ENCODE measurements at places on chromosomes 5 and 9.

- no peak for DNase-seq
Measured at GRCh38 chr9:18536554-18536953, 62.6 kb downstream of the ADAMTSL1 start.

DNA sequence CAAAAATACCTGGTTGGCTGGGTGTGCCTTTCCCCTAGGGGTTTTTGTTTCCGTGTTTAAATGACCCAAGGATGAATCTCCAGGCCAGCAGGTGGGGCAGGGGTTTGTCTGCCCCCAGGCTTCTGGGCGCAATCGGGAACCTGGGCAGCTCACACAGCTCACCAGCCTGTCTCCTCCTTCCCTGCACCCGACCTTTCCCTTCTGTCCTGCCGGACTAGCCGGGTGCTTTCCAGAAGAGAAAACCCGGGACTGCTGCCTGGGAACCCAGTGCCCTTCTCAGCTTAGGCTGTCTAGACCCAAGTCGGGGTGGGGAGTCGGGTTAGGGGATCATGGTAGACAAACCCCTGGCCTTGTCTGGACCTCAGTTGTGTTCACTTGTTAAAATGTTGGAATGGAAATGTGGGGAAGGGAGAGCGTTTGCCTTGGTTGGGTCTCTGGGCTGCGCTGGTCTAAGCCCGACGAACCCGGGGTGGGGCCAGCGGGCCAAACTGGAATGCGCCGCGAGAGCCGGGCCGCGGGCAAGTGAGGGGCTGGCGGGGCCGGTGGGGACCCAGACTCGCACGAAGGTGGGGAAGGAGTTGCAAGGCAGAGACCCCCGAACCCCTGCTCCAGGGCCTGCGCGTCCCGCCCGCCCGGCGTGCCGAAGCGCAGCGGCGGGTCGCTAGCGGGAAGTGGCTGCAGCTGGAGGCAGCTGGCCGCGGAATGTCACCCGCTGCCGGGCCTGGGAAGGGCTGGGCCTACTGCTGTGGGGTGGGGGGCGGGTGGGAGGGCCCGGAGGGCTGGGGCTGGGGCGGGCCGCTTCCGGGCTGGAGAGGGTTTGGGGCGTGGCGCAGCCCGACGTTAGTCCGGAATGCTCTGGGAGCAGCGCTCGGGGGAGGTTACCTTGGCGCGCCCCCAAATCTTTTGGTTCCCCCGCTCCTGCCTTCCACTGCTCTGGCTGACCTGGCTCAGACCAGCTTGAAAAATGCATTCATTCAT lies 84.6 kb downstream of the DAB2IP start:
- DNase-seq: no peak

- DNase-seq: no peak
Measured at GRCh38 chr9:34521406-34522045, 1.3 kb downstream of the ENHO start.

DNA sequence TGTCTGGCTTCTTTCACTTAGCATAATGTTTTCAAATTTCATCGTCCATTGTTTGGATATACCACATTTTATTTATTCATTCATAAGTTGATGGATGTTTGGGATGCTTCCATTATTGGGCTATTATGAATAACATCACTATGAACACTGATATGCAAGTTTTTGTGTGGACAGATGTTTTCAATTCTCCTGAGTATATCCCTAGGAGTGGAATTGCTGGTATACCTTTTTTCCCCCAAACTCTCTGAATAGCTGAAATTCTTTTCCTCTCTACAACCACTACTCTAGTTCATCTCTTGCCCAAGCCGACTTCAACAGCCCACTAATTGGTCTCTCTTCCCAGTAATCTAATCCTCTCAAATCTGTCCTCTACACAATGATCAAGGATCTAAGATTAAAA lies 4.7 kb upstream of the ZFR start:
- no peak for DNase-seq

- no peak for DNase-seq
Measured at GRCh38 chr5:6501701-6502100, 53.0 kb downstream of the UBE2QL1 start.

DNA sequence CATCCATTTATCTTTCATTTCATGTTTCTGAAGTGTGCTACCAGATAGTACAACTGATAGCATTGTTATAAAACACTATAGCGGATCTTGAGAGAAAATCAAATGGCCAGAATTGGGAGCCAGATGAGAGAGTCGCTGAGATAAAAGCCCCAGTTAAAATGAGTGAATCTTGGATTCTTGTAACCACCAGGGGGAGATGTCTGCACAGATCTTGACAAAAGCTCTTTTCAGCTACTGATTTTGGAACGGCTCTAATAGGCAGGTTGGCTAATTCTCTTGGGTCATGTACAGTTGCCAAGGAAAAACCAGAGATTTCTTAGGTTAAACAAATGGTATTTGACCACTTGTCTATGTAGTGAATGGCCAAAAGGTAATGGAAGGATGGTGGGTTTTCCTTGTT lies 21.7 kb downstream of the F2RL2 start:
- no peak for DNase-seq

DNA sequence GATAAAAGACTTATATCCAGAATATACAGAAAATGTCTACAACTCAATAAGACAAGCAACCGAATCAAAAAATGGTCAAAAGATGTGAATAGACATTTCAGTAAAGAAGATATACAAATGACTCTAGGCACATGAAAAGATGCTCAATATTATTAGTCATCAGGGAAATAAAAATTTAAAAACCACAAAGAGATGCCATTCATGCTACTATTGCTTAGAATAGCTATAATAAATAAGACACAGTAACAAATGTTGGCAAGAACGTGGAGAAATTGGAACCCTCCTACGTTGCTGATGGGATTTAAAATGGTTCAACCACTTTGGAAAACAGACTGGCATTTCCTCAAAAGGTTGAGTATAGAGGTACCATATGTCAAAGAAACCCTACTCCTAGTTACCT lies 39.8 kb downstream of the POLK start:
- DNase-seq: no peak

- DNase-seq: no peak
Measured at GRCh38 chr5:15943487-15943886, 236.1 kb downstream of the MARCHF11 start.

DNA sequence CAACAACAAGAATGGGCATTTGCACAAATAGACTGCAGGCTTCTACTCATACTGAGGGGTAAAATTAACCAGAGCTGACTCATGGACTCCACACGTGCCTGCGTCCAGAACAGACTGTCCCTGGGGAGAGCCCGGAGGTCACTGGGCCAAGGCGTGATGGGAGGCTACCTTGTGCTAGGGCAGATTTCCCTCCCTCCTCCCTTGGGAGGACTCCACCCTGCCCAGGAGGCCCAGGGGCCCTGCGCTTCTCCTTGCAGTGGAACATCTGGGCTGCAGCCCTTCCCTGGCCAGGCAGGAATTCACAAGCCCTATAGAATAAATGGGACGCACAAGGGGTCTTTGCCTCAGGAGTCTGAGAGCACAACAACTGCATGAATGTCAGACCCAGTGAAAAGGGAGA lies 35.6 kb downstream of the IRX2 start:
- DNase-seq: no peak

GRCh38 chr5:172705576-172706084 lies 64.6 kb downstream of the NEURL1B start:
- no peak for DNase-seq

DNA sequence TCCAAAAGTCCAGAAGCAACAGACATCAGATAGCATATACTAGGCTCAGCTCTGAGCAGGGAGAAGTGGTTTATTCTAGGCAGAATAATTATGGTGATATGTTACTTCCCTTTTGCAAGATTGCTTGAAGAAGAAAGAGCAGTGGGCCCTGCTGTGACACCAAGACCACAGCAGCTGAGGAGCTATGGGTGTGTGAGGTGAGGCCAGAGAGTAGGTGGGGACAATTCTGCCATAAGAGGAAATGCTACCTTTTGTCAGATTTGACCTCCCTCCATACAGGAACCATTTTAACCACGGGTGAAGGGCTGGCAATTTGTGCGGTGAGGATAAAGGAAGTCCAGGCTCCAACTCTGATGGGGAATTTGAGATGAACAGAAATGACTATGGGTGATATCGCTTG lies 51.3 kb downstream of the TNFSF15 start:
- DNase-seq: no peak

DNA sequence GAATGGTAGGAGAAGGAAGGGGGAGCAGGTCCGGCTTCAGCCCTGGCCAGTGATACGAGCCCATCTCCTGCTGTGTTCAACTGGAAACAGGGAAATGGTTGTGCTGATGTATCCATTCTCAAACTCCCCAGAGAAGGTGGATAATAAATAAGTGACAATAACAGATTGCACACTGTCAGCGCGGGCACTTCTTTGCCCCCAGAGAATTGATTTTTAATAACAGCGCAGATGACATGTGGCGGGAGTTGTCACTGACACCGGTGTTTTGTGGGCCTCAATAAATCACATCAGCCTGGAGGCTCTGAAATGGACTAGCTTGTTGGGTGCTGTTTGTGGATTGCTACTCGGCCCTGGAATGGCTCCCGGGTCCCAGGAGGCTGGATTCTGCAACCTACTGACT lies 141.4 kb upstream of the PANK3 start:
- no peak for DNase-seq

DNA sequence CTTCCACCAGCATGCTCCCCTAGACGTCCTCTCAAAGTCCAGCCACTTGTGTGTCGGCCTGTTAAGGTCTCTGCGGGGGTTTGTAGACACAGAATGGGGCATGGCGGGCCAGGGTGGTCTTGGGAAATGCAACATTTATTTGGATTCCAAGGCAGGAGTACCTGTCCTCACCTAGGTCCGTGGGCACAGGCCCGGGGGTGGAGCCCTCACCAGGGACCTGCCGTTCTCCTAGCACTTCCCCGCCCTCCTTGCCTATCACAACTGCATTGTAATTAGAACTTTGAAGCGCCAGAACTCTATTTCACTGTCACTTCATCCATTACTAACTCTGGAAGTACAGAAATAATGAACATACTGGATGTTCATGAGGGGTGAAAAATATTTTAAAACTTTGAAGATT lies 268.3 kb upstream of the ACTBL2 start:
- no peak for DNase-seq

DNA sequence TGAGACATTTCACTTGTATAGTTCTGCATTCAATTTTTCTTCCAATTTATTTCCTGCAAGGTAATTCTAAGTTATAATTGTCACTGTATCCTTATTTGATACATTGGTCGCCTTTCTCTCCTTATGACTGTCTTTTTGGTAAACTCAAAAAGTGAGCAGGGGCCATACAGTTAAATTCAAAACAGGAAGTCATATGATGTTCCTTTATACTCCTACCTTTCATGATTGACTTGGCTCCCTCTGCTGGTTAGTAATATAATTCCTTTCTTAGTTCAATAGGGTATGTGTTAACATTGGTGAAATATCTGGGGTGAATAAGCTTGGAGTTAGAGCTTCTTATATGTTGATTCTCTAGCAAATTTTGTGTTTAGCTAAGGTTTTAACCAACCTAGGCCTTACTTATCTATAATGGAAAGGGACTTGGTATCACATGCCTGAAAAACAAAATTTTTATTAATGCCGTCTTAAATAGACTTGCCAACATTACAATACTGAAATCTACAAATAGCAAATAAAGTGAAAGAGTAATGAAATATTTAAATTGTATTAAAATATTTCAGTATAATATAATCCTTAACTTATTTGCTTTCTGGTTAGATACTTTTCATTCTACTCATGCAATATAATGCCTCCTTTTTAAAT lies 6.0 kb upstream of the NIPBL start:
- DNase-seq: no peak

- DNase-seq: no peak
Measured at GRCh38 chr5:172009536-172010270, 3.3 kb upstream of the FBXW11 start.
